Gastroesophageal sphincter (tissue), 4 donors: ENCODE measurements at places on chromosomes 11 and 22. TPM values are rescaled to one million over a fixed set of nuclear protein-coding genes. Genes with fewer than 3 reads are reported as not detected.

GRCh38 chr11:128727796-128728431 is 34.0 kb downstream of the FLI1 start:
- no peak for ATAC-seq

The PARVG gene
- total RNA-seq: 13.9 TPM

DNA sequence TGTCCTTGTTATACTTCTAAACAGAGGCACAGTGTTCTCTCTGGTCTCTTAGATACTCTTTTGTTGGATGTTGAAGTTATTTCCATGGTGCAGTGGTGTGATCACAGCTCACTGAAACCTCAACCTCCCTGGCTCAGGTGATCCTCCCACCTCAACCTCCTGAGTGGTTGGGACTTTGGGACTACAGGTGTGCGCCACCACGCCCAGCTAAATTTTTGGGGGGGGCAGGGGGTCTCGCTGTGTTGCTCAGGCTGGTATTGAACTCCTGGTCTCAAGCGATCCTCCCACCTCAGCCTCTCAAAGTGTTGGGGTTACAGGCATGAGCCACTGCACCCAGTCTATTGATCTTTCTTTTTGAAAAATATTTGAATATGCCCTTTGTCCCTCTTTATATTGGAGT is 14.9 kb downstream of the ZNF74 start:
- ATAC-seq: no peak

DNA sequence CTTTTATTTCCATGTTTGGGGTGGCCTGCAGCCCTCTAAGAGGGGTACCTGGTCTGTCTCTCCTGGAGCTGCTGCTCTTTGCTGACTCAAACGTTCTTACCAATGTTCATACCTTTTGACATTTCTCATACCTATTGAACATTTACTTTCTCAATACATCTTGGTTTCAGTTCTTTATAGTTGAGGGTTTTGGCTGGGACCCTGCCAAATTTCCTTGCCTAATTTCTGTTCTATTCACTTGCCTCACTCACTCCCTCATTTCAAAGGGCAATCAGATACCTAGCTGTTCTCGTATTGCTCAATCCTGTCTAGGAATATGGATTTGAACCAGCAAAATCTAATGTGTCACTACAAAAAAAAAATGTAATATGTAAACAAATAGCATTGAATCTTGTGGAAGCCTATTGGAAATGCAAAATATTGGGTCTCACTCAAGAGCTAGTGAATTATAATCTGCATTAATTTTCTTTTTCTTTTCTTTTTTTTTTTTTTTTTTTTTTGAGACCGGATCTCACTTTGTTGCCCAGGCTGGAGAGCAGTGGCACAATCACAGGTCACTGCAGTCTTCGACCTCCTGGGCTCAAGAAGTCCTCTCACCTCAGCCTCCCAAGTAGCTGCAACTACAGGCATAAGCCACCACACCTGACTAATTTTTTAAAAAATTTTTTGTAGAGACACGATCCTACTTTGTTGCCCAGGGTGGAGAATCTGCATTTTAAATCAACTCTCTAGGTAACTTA is 7.5 kb downstream of the OR6M1 start:
- ATAC-seq: no peak

GRCh38 chr11:22161489-22161888 is 31.4 kb upstream of the ANO5 start:
- ATAC-seq: no peak

- ATAC-seq: peak; percentile 66
Measured at GRCh38 chr22:42797011-42797410, 60.1 kb downstream of the ARFGAP3 start.

The NRXN2 gene
- total RNA-seq: 5.1 TPM

- no peak for ATAC-seq
Measured at GRCh38 chr11:1204381-1205101, 18.3 kb upstream of the MUC5B start.

GRCh38 chr11:112615238-112615637 is 346.0 kb upstream of the NCAM1 start:
- no peak for ATAC-seq

DNA sequence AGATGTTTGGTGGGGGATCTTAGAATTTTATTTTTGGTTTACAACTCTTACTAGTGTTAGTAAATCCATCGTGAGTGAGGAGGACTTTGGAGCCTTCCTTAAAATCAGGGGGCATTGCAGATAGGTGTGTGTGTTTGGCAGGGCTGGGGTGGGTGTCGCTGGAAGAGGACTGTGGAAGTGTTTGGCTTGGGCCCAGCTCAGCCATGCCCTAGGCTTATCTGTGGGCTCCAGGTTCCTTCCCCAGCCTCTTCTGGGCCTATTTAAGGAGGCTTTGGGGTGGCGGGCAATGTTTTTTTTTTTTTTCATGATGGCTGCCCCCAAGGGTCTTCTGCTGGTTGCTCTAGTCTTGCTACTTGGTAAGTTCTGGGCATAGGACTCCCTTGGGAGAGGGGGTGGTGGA is 22.1 kb downstream of the MTFP1 start:
- ATAC-seq: no peak

DNA sequence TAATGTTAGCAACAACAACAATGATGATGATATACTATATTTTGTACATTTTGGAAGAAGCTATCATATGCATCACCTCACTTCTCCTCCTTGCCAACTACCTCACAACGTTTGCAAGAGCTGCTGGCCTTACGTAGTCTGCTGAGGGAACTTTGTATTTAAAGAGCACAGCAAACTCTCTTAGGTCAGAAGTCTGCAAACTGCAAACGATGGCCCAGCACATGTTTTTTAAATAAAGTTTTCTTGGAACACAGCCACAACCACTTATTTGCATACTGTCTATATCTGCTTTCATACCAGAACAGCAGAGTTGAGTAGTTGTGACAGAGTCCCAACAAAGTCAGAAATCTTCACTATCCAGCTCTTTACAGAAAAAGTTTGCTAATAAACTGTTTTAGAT is 261.7 kb downstream of the TENM4 start:
- no peak for ATAC-seq

DNA sequence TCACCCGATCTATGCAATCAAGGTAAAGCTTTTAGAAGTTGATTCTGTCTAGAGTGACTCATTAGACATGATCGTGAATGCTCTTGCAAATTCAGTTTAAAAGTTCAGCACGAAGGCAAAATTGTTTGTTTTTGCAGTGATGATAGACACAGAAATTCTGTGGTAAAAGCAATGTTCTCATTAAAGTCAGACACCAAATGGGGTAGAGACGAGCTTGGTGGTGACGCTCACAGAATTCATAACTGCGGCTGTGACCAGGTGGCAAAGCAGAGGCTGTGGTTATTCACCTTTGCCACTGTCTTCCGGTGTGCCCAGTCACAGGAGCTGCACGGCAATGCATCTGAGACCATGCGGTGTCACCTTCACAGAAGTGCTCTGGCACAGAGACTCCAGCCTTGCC is 83.4 kb downstream of the WNT7B start:
- no peak for ATAC-seq

The CHORDC1 gene
- total RNA-seq: 49.2 TPM

DNA sequence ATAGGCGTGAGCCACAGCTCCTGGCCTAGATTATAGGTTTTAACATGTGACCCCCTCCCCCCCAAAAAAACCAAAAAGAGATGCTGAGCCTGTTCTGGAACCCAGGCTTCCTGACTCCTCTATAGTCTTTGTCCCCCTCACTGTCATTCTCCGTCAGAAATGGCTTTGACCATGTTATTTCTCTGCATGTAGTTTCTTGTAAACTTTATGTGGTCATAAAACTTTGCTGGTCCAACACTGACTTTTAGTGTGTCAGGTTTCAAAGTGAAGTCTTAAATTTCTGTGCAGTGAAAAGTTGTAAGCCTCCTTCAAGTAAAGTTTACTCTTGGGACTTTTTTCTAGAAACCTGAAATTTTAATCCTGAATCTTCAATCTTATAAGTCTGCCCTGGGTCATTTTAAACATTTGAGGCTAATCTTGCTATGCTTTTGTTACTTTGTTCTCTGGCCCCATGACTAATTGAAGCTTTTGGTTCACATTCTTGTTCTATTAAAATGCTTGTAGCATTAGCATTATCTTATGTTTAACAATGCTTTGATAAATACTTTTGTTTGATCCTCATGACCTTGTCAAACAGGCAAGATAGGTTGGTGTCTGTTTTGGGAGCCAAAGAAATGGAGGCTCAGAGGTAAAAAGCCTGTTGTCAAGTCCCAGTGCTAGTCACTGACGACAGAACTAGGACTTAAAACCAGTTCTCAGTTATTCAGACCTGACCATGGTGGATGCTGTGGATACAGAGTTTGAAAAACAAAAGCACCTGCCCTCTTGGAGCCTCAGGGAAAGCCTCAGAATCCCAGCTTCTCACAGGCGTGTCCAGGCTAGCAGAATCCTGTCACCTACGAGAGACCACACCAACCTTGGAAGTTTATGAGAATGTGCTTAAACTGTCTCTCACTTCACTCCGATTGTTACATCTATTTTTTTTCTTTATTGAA is 87.7 kb upstream of the HORMAD2 start:
- ATAC-seq: no peak

DNA sequence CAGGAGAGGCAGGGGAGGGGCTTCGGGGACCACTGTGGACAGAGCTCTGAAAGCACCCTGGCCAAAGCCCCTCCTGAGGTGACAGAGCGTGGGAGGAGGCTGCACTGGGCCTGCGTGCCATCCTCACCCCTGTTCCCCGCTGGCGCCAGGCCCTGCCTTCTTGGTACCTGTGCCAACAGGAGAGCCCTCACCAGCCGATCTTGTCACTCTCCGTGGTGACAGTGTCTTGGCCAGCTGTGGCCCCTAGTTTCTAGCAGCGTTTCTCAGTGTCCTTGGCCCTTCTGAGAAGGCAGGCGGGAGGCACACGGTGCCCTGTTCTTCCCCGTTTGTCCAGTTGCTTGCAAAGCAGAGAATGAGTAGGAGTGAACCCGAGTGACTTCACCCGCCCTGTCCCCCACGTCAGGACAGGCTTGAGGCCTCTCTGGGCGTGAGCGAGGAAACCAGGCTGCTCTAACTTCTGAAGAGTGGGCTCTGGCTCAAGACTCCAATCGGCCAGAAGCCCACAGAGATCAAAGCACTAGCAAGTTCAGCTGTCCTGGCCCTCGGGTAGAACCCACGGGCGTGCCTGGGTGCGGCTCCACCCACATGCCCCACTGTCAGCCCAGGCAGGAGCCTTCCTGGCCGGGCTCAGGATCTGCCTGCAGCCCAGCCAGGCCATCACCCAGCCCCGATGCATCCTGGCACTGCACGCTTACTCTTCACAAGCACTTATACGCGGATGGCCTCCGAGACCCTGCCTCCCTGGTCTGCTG is 60.2 kb upstream of the EMID1 start:
- no peak for ATAC-seq

- ATAC-seq: no peak
Measured at GRCh38 chr11:1370186-1371025, 19.3 kb upstream of the BRSK2 start.

DNA sequence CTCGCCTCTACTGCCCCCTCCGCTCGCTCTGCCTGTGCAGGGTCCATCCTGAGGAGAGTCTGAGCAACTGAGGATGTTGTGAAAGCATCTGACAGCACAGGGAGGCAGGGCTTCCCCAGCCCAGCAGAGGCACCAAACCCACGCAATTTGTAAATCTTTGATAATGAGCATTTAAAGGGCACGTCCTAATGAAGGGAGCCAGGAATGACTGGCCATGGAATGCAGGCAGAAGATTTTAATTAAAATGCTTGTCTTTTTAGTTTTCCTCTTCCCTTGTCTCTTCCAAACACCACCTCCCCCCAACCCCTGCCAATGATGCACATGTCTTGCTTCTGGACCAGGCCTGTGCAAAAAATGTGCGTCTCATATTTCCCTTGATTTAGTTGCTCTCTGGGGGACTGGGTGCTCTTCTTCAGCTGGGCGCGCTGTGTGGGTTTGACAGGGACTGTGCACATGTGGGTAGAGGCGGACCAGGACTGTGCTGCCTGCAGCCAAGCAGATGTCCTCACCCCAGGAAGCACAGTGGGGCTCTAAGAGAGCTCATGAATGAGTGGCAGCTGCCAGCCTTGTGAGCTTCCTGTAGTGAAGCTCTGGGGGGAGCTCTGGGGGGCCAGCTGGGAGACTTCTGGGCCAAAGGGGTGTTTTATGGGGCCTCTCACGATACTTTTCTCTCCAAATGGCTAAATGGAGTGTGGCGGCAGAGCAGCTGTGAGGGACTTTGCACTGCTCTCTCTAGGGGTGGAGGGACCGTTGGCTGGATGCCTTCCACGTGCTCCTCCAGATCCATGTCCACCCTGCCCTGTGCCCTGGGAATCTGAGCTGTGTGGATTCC is 273.5 kb downstream of the ST3GAL4 start:
- ATAC-seq: peak; percentile 43

The CCDC90B gene
- 33.1 TPM for total RNA-seq

DNA sequence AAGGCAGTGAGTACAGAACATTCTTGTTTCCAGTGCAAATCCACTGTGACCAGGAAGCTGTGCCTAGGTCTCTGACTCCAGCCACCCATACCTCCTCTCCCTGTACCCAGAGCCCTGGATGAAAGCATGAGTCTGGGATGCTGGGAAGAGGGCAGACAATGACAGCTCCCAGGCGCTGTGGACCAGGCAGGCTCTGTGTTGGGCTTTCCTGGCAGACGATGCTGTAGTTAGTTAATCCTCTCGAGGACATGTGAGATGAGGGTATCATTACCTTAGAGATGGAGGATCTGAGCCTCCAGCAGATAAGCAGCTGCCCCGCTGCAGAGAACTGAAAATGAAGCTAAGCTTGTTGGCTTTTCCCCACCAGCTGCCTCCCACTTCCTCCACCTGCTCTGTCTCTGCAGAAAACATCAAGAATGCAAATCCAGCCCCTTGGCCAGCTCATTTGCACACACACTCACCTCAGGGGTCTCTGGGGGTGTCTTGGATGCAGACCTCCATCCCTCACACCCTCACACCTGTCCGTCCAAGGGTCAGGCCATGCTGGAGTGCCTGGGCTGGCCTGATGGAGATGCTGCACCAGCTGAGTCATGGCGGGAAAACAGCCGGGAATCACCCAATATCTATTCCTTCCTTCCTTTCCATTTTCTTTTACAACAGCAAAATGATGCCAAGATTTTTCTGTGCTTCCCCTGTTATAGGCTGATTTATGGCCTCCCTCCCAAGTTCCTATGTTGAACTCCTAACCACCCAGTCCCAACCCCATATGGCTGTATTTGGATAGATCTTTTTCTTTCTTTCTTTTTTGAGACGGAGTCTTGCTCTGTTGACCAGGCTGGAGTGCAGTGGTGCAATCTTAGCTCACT is 94.9 kb upstream of the SEPTIN5 start:
- ATAC-seq: no peak
